ENCODE measurements at places on chromosomes 13 and 19.

GRCh38 chr19:33157906-33158305 is 26.0 kb downstream of the WDR88 start:
- no peaks in the 10 kb centered on the region for H3K4me1 ChIP-seq
- no peak for DNase-seq
- H3K27ac ChIP-seq = no peak overlapping the region
- H3K4me3 ChIP-seq = no peak overlapping the region

- H3K36me3 ChIP-seq = no peaks in the 10 kb centered on the region
- H3K4me3 ChIP-seq = no peak overlapping the region
- no peaks in the 10 kb centered on the region for H3K27me3 ChIP-seq
Measured at GRCh38 chr13:105259426-105259825, 1276.0 kb downstream of the EFNB2 start.

DNA sequence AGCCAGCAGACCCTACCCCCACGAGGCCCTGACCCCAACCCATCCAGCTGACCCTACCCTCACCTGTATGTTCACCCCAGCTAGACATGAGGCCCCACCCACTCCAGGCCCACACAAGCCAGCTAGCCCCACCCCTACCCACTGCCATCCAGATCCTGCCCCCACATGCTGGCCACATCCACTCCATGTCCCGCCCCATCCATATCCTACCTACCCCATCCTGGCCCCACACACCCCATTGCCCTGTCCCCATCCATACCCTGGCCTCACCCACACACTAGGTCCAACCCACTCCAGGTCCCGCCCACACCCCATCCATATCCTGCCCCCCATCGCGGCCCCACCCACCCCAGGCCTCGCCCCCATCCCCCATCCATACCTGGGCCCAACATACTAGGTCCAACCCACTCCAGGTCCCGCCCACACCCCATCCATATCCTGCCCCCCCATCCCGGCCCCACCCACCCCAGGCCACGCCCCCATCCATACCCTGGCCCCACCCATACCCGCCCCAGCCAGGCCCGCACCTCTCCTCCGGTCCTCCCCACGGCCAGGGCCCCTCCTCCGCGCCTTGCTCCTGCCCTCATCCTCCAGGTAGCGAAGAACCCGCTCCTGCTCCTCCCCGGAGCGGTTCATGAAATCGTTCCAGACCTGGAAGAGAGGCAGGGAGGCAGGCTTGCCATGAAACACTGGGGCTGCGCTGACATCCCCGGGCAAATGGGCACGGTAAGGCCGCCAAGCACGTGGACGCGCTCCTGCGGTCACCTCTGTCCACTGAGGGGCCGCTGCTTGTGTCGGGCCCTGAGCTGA is 7.2 kb downstream of the RNU6-9 start:
- H3K27ac ChIP-seq = no peak overlapping the region
- no peak overlapping the region for H3K4me3 ChIP-seq
- H3K4me1 ChIP-seq = no peaks in the 10 kb centered on the region
- H3K36me3 ChIP-seq = no peaks in the 10 kb centered on the region
- peak; percentile 78 for DNase-seq

- no peaks in the 10 kb centered on the region for H3K36me3 ChIP-seq
- no peaks in the 10 kb centered on the region for H3K27me3 ChIP-seq
- peak; percentile 90 for DNase-seq
- H3K4me1 ChIP-seq = peaks cover 39% of the 10 kb centered on the region
- H3K27ac ChIP-seq = peak overlapping the region; percentile 85
Measured at GRCh38 chr19:13172346-13173138, 22.3 kb downstream of the IER2 start.

- H3K4me3 ChIP-seq = no peak overlapping the region
- peaks cover 6% of the 10 kb centered on the region for H3K4me1 ChIP-seq
- H3K27ac ChIP-seq = no peak overlapping the region
Measured at GRCh38 chr13:76330761-76331160, 555.4 kb downstream of the KCTD12 start.

- H3K4me1 ChIP-seq = peaks cover 25% of the 10 kb centered on the region
- DNase-seq = peak; percentile 73
- no peak overlapping the region for H3K27ac ChIP-seq
- H3K27me3 ChIP-seq = no peaks in the 10 kb centered on the region
- no peak overlapping the region for H3K4me3 ChIP-seq
- H3K36me3 ChIP-seq = peaks cover 19% of the 10 kb centered on the region
Measured at GRCh38 chr19:35034005-35034502, 3.8 kb downstream of the SCN1B start.

DNA sequence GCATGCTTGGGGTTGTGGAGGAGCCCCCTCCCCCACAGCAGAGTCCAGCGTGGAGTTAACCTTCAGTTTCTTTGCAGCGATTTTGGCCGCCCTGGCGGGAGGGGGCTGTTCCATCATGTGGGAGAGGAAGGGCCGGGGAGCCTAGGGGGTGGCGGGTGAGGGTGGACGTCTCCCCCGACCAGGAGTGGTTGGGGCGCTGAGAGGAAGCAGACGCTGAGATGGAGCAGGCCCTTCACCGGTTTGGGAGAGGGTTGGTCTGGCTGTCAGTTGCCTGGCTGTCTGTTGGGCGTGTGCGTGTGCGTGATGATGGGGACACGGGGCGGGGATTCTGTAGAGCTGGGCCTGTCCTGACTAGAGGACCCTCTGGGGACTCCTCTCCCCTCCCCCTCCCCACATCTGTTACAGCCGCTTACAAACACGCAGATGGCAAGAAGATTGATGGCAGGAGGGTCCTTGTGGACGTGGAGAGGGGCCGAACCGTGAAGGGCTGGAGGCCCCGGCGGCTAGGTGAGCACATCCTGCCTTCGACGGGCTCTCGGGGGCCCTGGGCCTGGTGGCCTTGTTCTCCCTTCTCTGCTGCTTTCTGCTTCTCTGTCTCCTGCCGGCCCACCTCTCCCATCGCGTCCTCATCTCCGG is 9.8 kb upstream of the LIN7B start:
- H3K27me3 ChIP-seq = no peaks in the 10 kb centered on the region
- peak; percentile 54 for DNase-seq
- no peak overlapping the region for H3K4me3 ChIP-seq
- no peaks in the 10 kb centered on the region for H3K4me1 ChIP-seq

Data from upper lobe of left lung (tissue), 6 donors.